ENCODE measurements at places on chromosomes 13 and 19.
A peak's percentile ranks its signal among the peaks of the same experiment; 100 is the strongest.

DNA sequence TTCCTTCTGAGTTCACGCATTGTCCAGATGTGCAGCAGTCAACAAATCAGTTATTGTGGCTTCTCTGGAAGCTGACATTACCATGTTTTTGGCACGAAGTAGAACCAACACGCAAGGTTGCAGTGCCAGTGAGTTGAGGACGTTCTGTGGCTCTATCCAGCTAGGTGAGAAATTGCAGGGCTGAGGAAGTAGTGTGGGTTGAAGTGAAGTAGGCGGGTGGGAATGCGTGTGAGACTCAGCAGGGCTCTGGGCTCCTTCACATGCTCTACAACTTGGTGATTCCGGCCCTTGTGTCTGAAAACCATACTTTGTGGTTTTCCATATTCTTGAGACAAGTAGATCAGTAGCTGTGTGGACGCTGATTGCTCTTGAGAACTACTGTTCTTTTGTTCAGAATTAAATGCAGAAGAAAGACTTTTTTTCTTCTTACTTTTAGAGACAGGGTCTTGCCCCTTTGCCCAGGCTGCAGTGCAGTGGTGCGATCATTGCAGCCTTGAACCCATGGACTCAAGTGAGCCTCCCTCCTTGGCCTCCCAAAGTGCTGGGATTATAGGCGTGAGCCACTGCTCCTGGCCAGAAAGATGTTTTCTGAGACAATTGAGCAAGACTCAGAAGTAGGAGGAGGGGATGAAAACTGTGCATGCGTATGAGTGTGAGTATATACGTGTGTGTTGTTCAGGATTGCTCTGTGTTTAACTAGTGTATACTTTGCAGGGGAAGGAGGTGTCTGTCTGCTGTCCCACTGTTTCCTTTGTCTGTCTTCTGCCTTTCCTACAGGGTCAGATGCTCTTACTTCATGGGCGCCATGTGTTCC, 46.2 kb downstream of the GATAD2A start:
- DNase-seq: no peak

DNA sequence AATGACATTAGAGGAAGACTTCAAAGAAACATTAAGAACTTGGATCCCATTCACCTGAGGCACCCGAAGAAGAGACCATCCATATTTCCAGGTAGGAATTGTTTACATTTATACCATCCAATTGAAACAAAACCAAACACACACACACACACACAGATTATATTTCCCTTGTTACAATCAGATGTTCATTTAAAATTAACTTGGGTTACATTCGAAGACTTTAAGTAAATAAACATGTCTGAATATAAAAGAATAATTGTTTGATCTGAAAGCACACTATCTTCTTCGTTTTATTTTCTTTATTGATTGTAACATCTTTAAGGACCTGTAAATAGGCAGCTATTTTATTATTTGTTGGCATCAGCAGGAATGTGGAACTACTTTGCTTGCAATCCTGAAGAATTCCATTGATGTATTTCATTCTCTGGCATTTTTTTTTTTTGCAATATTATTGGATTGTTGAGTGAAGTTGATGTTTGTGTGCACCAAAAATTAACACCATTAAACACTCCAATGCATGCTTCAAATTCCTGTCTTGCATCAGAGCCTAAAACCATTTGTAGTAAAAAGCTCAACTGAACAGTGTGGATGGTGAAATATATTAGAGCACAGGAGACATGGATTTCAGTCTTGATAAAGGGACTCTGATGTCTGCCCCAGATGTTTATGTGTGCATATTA, 85.3 kb upstream of the FRY start:
- DNase-seq: no peak

DNA sequence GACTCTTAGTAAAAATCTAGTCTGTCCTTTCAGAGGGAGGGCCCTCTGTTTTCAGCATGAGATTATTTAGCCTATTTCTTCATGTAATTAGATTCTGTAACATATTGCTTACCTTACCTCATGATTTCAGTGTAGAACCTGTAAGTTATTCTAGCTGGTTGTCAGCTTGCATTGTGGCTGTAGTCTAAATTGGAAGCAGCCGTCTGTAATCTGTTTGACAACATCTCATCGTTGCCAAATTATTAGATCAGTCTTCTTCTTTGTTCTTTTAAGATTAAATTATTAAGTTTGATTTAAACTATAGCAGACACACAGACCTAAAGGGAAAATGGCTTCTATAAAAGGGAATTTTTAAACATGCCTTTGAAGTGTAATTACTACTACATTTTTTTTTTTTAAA, 34.8 kb downstream of the SLAIN1 start:
- no peak for DNase-seq

DNA sequence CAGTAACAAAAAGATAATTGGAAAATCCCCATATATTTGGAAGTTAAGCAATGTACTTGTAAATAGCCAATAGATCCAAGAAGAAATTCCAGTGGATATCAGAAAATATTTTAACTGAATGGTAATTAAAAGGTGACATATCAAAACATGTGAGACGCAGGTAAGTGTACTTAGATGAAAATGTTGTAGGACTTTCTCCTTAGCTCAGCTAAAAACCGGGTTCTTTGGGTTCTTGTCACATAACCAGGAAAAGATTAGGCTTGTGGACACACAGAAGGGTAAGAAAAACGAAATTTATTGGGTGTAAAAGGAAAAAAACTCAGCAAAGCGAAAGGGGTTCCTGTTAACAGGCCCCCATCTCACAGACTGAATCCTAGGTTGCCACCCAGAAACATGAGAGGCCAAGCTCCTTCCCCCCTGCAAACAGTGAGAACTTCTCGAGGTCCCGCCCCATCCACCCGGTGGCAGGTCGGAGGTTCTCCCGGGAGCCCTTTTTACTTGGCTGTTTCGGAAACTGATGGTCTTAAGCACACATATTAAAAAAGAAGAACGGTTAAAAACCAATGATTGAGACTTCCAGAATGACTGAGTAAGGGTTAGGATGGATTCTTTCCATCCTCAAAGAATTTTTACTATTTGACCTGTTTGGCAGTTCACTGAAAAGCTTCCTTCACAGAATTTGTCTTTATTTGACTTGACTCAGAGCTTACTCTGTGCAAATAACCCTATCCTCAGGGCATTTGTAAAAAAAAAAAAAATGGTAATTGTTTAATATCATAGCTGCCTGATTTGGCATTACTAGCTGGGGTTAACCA, 3.1 kb upstream of the CCDC70 start:
- no peak for DNase-seq

- DNase-seq: no peak
These were observed 204.5 kb downstream of the POU4F1 start for GRCh38 chr13:78398743-78399410.

DNA sequence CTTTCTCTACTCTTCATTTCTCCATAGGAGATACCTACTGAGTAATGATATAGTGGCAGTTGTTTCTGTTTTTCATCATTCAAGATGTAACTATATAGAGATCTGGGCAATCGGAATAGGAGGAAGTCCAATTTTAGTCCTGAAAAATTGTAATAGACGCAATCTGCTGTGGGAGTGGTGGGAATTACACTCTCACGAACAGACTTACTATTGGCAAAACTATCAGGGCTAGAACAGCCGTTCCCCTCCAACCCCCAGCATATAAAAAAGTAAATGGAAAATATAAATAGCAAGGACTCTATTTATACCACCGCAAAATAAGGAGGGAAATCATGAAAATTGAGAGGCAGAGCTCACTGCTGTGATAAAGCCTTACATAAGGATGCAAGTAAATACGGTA, 330.1 kb downstream of the FGF14 start:
- no peak for DNase-seq

DNA sequence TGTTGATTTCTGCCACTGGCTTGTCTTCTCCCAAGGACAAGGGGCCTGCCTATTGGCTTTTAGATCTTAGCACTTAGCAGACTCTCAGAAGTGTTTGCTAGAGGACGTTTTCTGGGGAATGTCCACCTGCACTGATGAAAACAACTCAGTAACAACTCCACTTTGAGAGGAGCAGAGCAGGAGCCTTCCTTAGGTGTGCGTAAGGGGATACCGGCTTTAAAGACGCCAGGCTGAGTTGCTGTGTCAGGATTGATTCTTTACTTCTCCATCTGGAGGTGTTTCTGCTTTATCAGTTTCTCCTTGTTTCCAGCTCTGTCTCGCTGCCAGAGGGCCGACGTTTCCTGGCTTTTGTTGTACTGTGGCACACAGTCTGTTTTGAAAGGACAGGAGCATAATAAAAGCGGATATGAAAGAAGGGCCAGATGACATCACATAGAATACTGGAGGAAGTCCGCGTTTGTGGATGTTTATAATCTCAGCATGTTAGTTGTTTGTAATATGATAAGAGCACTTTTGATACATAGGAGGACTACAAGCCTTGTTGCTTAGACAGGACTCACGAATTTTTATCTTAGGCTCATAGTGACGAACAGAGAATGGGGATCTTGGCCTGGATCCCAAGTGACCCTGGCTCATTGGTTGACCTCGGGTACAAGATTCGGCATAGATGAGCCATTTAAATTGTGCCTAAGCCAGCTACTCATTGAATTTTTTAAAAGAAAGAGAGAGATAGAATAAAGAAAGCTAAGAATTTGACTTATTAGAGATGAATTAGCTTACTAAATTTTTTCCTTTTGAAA, 34.6 kb downstream of the COL4A2 start:
- DNase-seq: no peak

GRCh38 chr19:43395561-43395960, 19.1 kb upstream of the TEX101 start:
- no peak for DNase-seq

- no peak for DNase-seq
These were observed 498 bp downstream of the LILRB1 start for GRCh38 chr19:54630782-54631181.

DNA sequence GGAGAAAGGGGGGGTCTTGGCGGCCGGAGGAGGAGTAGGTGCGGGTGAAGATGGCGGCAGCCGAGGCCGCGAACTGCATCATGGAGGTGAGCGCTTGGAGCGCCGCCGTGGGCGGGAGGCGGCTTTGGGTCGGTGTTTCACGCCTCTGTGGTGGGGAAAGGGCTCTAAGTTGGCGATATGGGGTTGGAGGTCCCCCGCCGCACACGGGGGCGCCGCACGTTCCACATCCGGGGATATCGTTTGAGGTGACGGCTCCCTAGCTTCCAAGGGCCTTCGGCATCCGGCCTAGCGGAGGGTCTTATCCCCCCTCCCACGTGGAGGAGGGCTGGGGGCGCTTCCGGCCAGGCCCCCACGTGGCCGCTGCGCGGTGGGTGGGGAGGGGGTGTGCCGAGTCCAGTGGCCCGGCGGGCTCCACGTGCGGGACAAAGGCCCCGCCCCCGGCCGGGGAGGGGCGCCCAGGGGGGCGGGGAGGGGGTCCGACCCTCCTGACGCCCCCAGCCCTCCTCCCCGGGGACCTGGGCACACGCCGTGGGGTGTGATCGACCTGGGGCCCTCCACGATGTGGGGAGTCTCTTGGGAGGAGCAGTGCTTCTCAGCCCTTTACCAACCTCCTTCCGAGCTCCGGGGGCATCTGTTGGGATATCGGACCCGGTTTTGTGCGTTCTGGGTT, at the start of gene PRMT1:
TSS of gene PRMT1 (plus strand) at position 41 of the 670 bp plus-strand sequence. CDS start at position 51, 10 bp downstream.
- peak; percentile 24 for DNase-seq

DNA sequence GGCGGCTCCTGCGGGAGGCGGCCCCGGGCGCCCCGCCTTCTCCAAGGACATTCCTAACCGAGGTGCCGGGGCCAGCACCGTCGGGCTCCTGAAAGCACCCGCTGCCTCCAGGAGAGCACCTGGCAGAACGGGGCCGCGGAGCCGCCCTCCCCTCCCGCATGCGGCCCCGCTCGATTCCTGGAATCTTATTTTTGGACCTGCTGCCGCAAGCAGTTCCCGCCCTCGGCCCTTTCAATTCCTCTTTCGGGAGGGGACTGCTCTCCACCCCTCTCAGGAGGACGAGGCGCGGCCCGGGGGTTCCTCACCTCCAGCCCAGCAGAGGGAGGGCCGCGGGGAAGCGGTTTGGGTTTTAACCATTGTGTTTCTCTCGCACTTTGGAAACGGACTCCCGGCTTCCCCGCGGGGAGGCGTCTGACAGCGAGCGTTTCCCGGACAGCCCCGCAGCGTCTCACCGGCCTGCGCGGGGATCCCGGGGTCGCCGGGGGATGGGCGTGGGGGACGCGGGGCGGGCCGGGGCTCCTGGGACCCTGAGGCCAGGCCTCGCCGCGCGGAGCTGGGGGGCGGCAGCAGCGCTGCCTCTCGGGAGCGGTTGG, 849 bp downstream of the GAS6 start:
- no peak for DNase-seq

DNA sequence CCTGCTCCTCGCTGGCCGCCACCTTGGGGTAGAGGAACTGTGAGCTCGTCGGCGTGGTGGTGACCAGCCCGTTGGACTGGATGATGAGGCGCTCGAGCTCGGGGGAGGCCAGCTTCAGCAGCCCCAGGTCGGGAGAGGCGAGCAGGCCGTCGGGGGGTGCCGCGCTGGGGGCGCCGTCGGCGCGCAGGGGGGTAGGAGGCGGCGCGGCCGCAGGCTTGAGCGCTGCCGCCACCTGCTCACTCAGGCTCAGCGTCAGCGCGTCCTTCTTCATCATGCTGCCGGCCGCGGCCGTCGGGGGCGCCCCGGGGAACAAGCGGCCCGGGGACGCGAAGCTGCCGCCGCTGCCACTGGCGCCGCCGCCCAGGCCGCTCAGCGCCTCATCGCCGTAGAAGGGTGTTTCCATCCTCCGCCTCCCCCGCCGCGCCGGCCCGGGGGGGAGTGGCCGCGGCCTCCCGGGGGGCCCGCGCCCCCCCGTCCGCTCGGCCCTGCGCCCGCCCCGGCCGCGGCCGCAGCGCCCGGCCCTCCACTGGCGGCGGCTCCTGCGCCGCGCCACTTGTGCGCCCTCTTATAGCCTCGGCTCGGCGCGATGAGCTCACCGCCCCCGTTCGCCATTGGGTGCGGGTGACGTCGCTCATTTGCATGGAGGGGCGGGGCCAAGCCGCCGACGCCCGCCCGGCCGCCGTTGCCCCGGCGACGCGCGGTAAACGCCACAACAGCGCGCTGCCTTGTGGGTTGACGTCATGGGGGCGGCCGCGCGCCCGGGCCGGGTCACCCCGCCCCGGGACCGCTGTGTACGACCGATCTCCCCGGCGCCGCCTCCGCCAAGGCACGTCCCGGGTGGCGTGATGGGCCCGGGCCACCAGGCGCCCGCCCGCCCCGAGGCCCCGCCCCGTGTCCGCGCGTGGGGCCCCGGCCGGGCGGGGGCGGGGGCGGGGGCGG, at the start of gene JUND:
TSS of gene JUND (minus strand) at position 541 of the 939 bp plus-strand sequence. CDS start at position 403, 138 bp downstream.
- peak; percentile 98 for DNase-seq

GRCh38 chr13:114285166-114285808, 3.9 kb downstream of the UPF3A start:
- no peak for DNase-seq

DNA sequence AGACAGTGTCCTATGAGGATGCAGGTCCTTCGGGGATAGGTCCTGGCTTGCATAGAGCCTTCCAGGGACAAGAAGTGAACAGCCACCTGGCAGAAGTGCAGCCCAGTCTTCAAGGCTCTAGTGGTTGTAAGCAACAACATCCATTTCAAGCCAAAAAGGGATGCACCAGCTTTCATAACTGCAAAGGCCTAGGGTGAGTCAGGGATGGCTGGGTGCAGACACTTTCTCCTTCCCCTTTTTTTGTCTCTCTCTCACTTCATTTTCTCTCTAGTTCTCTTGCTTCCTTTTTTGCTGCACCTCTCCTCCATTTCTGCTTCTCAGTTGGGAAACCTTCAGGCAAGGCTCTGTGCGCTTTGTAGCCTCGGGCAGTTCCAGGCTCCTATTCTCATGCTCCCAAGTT, 196.2 kb upstream of the ZNF536 start:
- DNase-seq: no peak

All from effector memory CD4-positive, alpha-beta T cell (primary cell).